ENCODE measurements at places on chromosomes 1 and 21. TPM values are rescaled to one million over a fixed set of nuclear protein-coding genes. Genes with fewer than 3 reads are reported as not detected.

Gene LIPI
- total RNA-seq: not detected

Gene TMEM9
- 74.3 TPM for total RNA-seq

Gene GIPC2
- 2.2 TPM for total RNA-seq

Gene HES3
- total RNA-seq: not detected

Gene IFI44L
- total RNA-seq: 12.4 TPM

Gene SAMSN1
- 45.7 TPM for total RNA-seq

Gene PLA2G2F
- total RNA-seq: not detected

Gene RGS16
- 10.1 TPM for total RNA-seq

Gene CASQ1
- 0.29 TPM for total RNA-seq

Gene DENND2C
- 4.7 TPM for total RNA-seq

Gene KCNT2
- 5.1 TPM for total RNA-seq

Gene FAM72D
- total RNA-seq: 0.84 TPM

Gene PLEKHN1
- 3.8 TPM for total RNA-seq

DNA sequence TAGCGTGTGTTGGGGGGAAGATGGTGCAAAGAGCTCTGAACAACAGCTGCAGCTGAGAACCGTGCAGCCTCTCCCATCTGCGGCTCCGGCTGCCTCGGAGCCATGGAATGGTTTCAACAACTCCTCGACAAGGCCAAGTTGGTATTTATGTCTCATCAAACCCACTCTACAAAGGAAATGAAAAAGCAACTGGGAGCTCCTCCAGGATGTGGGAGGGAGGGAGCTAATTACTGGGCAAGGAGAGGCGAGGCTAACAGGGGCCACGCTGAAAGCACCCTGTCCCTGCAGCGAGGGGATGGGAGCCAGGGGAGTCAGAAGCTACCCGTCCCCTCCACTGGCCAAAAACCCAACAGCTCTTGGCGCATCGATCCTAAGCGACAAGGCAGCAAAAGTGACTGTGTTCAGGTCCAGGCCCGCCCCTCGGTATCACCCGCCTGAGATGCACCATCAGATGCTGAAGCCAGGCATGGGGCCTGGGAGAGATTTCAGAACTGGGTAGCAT, 63.1 kb downstream of the ACOT7 start:
- no peak overlapping the region for H3K27ac ChIP-seq
- DNase-seq: no peak
- no peaks in the 10 kb centered on the region for H3K36me3 ChIP-seq
- no peaks in the 10 kb centered on the region for H3K27me3 ChIP-seq
- no peaks in the 10 kb centered on the region for H3K4me1 ChIP-seq

DNA sequence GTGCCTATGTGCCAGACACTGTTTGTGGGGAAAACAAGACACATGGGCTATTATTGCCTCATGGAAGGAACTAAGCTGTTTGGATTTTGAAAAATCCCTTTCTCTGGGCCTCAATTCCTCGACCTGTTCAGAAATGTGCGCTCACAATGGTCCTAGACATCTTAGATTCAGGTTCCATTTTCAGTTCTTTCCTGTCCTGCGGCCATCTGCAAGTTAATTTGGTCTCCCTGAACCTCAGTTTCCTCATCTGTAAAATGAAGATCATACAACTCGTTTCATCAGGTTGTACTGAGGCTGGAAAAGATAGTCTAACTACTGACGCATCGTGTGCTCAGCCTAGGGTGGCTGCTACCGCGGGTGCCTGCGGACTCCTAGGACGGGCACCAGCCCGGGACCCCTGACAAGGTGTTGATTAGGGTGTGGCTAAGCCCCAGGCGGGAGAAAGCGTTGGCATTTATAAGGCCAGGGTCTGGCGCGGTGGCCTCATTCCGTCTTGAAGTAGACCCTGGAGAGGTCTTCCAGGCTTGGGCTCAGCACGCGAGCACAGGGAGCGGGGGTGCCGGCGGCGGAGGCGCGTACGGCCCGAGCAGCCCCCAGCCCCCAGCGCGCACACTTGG, 493 bp upstream of the ELOA start:
- peaks cover 8% of the 10 kb centered on the region for H3K36me3 ChIP-seq
- peak overlapping the region; percentile 98 for H3K4me3 ChIP-seq
- H3K4me1 ChIP-seq: no peaks in the 10 kb centered on the region
- no peaks in the 10 kb centered on the region for H3K27me3 ChIP-seq
- peak; percentile 50 for DNase-seq
- peak overlapping the region; percentile 92 for H3K27ac ChIP-seq

- DNase-seq: no peak
- H3K27me3 ChIP-seq: peaks cover 6% of the 10 kb centered on the region
- no peaks in the 10 kb centered on the region for H3K36me3 ChIP-seq
- H3K27ac ChIP-seq: no peak overlapping the region
- no peaks in the 10 kb centered on the region for H3K4me1 ChIP-seq
Observed at GRCh38 chr1:205701891-205702290, 21.6 kb upstream of the SLC45A3 start.

GRCh38 chr21:39111931-39112550, 71.2 kb downstream of the PSMG1 start:
- no peak overlapping the region for H3K27ac ChIP-seq
- no peaks in the 10 kb centered on the region for H3K27me3 ChIP-seq
- H3K36me3 ChIP-seq: no peaks in the 10 kb centered on the region
- no peak overlapping the region for H3K4me3 ChIP-seq
- H3K4me1 ChIP-seq: peaks cover under 1% of the 10 kb centered on the region

GRCh38 chr1:31583995-31584868, 7.9 kb downstream of the TINAGL1 start:
- peaks cover 22% of the 10 kb centered on the region for H3K27me3 ChIP-seq
- peaks cover 16% of the 10 kb centered on the region for H3K36me3 ChIP-seq
- DNase-seq: peak; percentile 84

GRCh38 chr21:41319273-41319672, 2.7 kb downstream of the FAM3B start:
- H3K4me3 ChIP-seq: no peak overlapping the region
- peaks cover 6% of the 10 kb centered on the region for H3K4me1 ChIP-seq
- H3K27ac ChIP-seq: no peak overlapping the region
- peaks cover 17% of the 10 kb centered on the region for H3K27me3 ChIP-seq

- peaks cover 11% of the 10 kb centered on the region for H3K27me3 ChIP-seq
- H3K27ac ChIP-seq: no peak overlapping the region
- DNase-seq: no peak
- peaks cover 13% of the 10 kb centered on the region for H3K4me1 ChIP-seq
- H3K4me3 ChIP-seq: no peak overlapping the region
Observed at GRCh38 chr1:156808186-156809030, 8.2 kb downstream of the SH2D2A start.

GRCh38 chr1:244067893-244068292, 16.8 kb downstream of the ZBTB18 start:
- no peaks in the 10 kb centered on the region for H3K4me1 ChIP-seq
- DNase-seq: no peak
- H3K27ac ChIP-seq: no peak overlapping the region
- H3K27me3 ChIP-seq: no peaks in the 10 kb centered on the region
- no peak overlapping the region for H3K4me3 ChIP-seq

- H3K27me3 ChIP-seq: no peaks in the 10 kb centered on the region
- DNase-seq: no peak
- H3K4me3 ChIP-seq: no peak overlapping the region
- no peaks in the 10 kb centered on the region for H3K4me1 ChIP-seq
- H3K36me3 ChIP-seq: peaks cover 7% of the 10 kb centered on the region
Observed at GRCh38 chr1:1567891-1568291, 6.8 kb downstream of the SSU72 start.

DNA sequence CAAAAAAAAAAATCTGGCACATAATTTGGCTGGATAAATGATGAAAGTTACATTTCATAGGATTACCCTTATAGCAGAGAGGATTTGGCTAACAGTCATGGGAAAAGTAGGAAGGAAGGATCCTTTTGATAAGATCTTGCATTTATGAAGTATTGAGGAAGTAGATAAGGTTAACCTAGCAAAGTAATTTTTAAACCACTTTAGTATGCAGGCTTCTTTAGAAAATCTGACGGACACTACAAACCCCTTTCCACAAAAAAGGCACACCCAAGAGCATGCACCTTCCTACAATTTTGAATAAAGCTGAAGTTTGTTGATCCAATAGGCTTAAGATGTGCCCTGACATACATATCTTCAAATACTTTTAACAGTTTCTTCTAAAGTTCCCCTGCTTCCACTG, 275.2 kb downstream of the GRIK1 start:
- H3K4me3 ChIP-seq: no peak overlapping the region
- DNase-seq: no peak
- H3K27ac ChIP-seq: no peak overlapping the region
- no peaks in the 10 kb centered on the region for H3K4me1 ChIP-seq

- no peak for DNase-seq
- no peaks in the 10 kb centered on the region for H3K36me3 ChIP-seq
- peaks cover 28% of the 10 kb centered on the region for H3K4me1 ChIP-seq
- no peak overlapping the region for H3K4me3 ChIP-seq
- H3K27me3 ChIP-seq: peaks cover 100% of the 10 kb centered on the region
Observed at GRCh38 chr21:36709030-36709867, 10.3 kb downstream of the SIM2 start.

DNA sequence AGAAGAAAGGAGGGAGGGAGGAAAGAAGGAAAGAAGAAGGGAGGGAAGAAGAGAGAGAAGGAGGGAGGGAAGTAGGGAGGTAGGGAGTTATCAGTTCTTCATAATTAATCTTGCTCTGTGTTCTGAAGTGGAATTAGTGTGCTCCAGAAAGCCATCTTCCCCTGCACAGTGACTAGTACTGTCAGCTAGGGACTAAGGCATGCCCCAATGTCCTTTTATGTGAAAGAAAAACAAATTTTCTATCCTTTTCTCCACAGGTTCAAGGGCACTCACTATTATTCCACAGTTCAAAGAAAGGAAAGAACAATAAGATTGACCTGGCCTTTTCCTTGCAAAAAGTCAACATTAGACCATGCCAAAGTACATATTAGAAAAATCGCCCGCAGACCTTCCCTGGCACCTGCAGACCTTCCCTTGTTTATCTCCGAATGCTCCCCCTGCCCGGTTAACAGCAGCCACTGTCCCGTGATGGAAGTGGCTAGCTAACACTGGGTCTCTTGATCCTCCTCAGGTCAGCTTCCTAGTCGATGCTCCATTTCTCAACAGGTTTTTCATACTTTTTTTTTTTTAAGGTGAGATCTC, 107.2 kb upstream of the EDEM3 start:
- no peak overlapping the region for H3K4me3 ChIP-seq
- no peaks in the 10 kb centered on the region for H3K27me3 ChIP-seq
- peaks cover 39% of the 10 kb centered on the region for H3K4me1 ChIP-seq
- H3K27ac ChIP-seq: no peak overlapping the region
- no peaks in the 10 kb centered on the region for H3K36me3 ChIP-seq
- DNase-seq: no peak

- no peaks in the 10 kb centered on the region for H3K36me3 ChIP-seq
- no peak overlapping the region for H3K4me3 ChIP-seq
- no peaks in the 10 kb centered on the region for H3K27me3 ChIP-seq
- no peak for DNase-seq
Observed at GRCh38 chr1:203657748-203658134, 31.1 kb downstream of the ATP2B4 start.

GRCh38 chr1:108504447-108504846, 54.3 kb downstream of the NBPF6 start:
- no peaks in the 10 kb centered on the region for H3K36me3 ChIP-seq
- H3K4me3 ChIP-seq: no peak overlapping the region
- H3K27me3 ChIP-seq: peaks cover 12% of the 10 kb centered on the region
- H3K4me1 ChIP-seq: no peaks in the 10 kb centered on the region

GRCh38 chr1:222880587-222880986, 65.7 kb downstream of the DISP1 start:
- no peak for DNase-seq
- no peaks in the 10 kb centered on the region for H3K4me1 ChIP-seq
- no peaks in the 10 kb centered on the region for H3K27me3 ChIP-seq
- H3K27ac ChIP-seq: no peak overlapping the region
- H3K36me3 ChIP-seq: no peaks in the 10 kb centered on the region

GRCh38 chr21:43619856-43620255, 39.4 kb downstream of the HSF2BP start:
- DNase-seq: no peak
- H3K27ac ChIP-seq: no peak overlapping the region
- H3K27me3 ChIP-seq: no peaks in the 10 kb centered on the region

DNA sequence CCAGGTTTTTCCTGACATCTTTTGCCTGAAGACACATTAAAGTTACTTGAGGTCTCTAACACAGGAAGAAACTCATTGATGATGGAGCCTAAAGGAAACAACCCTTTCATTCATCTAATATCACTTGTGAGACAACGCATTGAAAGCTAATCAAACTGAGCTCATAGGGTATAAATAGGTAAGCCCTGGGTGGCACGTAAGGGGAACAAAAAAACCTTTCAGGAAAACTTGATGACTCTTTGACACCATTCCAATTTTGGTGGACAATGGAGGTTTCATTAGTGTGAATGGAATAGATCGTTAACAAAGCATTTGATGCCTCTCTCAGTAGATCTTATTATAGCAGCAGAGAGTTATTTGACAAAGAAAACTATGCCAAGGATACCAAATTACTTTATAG, 80.7 kb upstream of the DUSP10 start:
- no peaks in the 10 kb centered on the region for H3K27me3 ChIP-seq
- no peak overlapping the region for H3K4me3 ChIP-seq
- H3K36me3 ChIP-seq: no peaks in the 10 kb centered on the region
- no peaks in the 10 kb centered on the region for H3K4me1 ChIP-seq
- no peak for DNase-seq

DNA sequence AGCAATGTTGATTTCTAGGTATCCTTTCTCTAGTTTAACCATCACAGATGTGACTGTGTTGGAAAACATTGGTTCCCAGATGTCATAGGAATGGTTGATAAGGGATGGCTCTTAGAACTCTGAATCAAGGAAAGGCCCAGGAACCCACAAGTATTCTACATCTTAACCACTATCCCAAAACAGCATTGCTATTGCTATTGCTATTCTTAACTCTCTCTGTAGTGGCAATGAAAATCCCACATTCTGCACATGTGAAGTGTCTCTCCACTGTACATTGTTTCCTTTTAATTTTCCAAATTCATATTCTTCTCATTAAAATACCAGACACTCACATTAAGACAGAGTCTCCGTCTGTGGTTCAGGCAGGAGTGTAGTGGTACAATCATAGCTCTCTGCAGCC, 420.4 kb upstream of the RUNX1 start:
- H3K27ac ChIP-seq: no peak overlapping the region
- DNase-seq: no peak
- H3K27me3 ChIP-seq: no peaks in the 10 kb centered on the region
- peaks cover 17% of the 10 kb centered on the region for H3K4me1 ChIP-seq
- no peaks in the 10 kb centered on the region for H3K36me3 ChIP-seq

GRCh38 chr1:229905031-229905545, 161.9 kb upstream of the GALNT2 start:
- no peaks in the 10 kb centered on the region for H3K36me3 ChIP-seq
- no peak overlapping the region for H3K27ac ChIP-seq
- no peaks in the 10 kb centered on the region for H3K4me1 ChIP-seq

DNA sequence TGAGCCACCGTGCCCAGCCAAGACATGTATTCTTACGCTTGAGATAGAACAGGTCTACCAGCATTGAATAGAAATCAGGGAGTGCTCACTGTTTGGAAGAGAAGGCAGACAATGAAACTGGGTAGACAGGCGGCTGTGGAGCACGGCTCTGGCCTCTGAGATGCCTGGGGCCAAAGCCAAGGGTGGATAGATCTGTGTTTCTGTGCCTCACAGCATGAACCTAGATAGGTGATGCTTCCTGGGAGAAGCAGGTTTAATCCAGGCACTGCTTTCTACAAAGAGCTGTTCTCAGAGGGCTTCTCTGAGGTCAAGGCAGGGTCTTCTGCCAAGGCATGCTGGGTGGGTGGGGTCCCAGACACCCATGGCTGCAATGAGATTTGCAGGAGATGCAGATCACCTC, 24.6 kb upstream of the PRSS38 start:
- H3K27ac ChIP-seq: no peak overlapping the region
- H3K27me3 ChIP-seq: peaks cover 42% of the 10 kb centered on the region
- DNase-seq: no peak
- peaks cover 20% of the 10 kb centered on the region for H3K4me1 ChIP-seq
- H3K36me3 ChIP-seq: no peaks in the 10 kb centered on the region
